ENCODE measurements at places on chromosomes 4 and X. TPM values are rescaled to one million over a fixed set of nuclear protein-coding genes. Genes with fewer than 3 reads are reported as not detected.
A peak's percentile ranks its signal among the peaks of the same experiment; 100 is the strongest.

DNA sequence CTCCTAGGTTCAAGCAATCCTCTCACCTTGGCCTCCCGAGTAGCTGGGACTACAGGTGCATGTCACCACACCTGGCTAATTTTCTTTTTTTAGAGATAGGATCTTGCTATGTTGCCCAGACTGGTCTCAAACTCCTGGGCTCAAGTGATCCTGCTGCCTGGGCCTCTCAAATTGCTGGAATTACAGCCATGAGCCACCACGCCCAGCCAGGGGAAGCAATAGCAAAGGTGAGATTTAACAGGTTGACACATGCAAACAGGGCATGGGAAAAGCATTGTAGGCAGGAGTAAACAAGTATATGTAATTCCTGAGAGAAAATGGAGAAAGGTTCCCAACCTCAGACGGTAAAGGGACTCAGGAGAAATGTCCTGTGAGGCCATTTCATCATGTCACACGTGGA is 33.6 kb upstream of the TBL1X start:
- H3K27me3 ChIP-seq: no peaks in the 10 kb centered on the region
- H3K4me3 ChIP-seq: no peak overlapping the region
- H3K36me3 ChIP-seq: peaks cover 2% of the 10 kb centered on the region
- peak overlapping the region; percentile 7 for H3K27ac ChIP-seq
- H3K4me1 ChIP-seq: no peaks in the 10 kb centered on the region

DNA sequence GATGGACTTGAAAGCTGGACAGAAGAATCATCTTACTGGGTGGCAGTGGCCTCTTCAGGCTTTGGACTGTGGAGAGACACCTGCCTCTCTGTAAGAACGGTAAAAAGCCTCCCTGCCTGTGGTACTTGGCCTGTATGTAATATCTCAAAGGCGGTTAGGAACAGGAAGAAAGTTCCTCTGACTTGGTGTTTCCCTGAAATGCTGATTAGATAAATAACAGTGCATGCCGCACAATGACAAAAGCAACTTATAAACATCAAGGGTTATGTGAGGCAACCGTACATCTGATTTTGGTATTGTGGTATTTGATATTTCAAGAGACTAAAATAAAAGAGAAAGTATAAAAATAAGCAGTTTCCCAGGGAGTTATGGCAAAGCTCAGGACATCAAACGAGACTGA is 92.4 kb upstream of the SORBS2 start:
- no peak overlapping the region for H3K4me3 ChIP-seq
- peaks cover 19% of the 10 kb centered on the region for H3K27me3 ChIP-seq
- no peak overlapping the region for H3K27ac ChIP-seq

DNA sequence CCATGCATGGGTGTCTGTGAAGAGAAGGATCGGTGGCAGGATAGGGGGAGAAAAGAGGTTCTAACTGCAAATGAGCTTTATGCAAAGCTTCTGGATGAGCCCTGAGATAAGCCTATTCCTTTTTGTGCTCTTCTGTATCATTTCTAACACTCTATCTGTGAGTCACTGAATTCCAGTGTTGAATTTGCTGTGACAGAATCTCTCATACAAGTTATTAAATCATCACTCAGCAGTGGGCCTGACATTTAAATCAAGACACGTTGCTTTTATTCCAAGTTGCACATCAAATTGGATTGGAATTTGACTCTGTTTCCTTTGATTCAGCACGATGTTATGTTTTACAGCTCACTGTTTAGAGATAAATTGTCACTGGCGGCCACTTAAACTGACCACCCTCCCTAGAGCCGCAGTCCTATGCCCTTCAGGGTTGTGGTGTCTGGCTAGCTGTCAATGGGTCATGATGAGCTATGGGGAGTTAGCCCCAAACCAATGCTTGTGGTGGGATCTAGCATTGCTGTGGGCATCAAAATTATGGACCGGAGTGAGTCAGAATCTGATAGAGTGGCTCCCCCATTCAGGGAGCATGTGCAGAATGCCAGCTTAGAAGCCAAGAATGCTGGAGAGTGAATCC is 42.7 kb downstream of the LHFPL1 start:
- no peaks in the 10 kb centered on the region for H3K36me3 ChIP-seq
- no peak overlapping the region for H3K27ac ChIP-seq
- H3K4me1 ChIP-seq: no peaks in the 10 kb centered on the region
- peaks cover under 1% of the 10 kb centered on the region for H3K27me3 ChIP-seq
- no peak overlapping the region for H3K4me3 ChIP-seq
- no peak for DNase-seq

PPBP gene
- 32.9 TPM for polyA plus RNA-seq

- H3K27me3 ChIP-seq: no peaks in the 10 kb centered on the region
- DNase-seq: no peak
- H3K36me3 ChIP-seq: peaks cover 11% of the 10 kb centered on the region
- peak overlapping the region; percentile 85 for H3K4me3 ChIP-seq
- no peak overlapping the region for H3K27ac ChIP-seq
- H3K4me1 ChIP-seq: peaks cover 12% of the 10 kb centered on the region
Observed at GRCh38 chrX:14872355-14872754, 514 bp downstream of the FANCB start.

ARHGAP6 gene
- polyA plus RNA-seq: 0.09 TPM

GRCh38 chr4:45638641-45639040 is 485.2 kb downstream of the GABRG1 start:
- no peak overlapping the region for H3K27ac ChIP-seq
- DNase-seq: no peak
- H3K4me3 ChIP-seq: no peak overlapping the region
- H3K4me1 ChIP-seq: no peaks in the 10 kb centered on the region

DDX60 gene
- 9.4 TPM for polyA plus RNA-seq

- H3K27me3 ChIP-seq: peaks cover 7% of the 10 kb centered on the region
- peaks cover 13% of the 10 kb centered on the region for H3K4me1 ChIP-seq
Observed at GRCh38 chr4:140140566-140140965, 13.4 kb downstream of the MAML3 start.

DNA sequence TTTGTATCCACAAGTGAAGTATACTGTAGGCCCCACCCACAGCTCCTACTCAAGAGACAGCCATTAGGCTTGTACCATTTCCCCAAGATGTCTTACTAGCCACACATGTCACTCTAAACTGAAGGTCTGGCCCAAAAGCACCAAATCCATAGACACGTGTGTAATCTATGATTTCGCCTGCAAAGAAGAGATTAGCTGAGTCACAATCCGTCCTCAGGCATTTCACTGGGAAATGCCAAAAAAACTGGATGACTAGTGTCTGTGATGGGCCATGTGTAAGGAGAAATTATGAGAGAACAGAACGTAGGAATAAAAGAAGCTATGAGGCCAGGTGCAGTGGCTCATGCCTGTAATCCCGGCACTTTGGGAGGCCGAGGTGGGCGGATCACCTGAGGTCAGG is 21.9 kb upstream of the RP2 start:
- no peak for DNase-seq
- H3K27ac ChIP-seq: no peak overlapping the region
- H3K36me3 ChIP-seq: no peaks in the 10 kb centered on the region
- H3K4me1 ChIP-seq: no peaks in the 10 kb centered on the region
- H3K27me3 ChIP-seq: peaks cover 22% of the 10 kb centered on the region
- H3K4me3 ChIP-seq: no peak overlapping the region

DNA sequence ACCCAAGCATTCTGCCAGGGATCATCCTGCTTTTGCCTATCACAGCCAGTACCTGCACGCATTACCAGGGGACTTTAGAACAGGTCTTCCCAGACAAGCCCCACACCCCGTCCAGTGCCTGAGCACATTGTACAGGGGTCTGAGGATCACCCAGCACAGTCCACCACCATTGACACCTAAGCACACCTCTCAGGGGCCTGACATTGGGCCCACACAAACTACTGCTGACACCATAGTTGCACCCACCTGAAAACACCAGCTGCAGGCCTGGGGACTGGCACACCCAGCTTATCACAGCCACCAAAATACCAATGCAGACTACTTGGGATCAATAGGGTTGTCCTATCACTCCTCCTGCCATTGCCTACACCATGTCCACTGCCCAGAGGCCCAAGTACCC is 14.7 kb upstream of the NAA11 start:
- H3K4me3 ChIP-seq: no peak overlapping the region
- no peaks in the 10 kb centered on the region for H3K27me3 ChIP-seq
- H3K4me1 ChIP-seq: no peaks in the 10 kb centered on the region
- no peak for DNase-seq
- H3K27ac ChIP-seq: no peak overlapping the region
- no peaks in the 10 kb centered on the region for H3K36me3 ChIP-seq

GRCh38 chr4:119271361-119272085 is 50.4 kb downstream of the FABP2 start:
- H3K27me3 ChIP-seq: no peaks in the 10 kb centered on the region
- no peaks in the 10 kb centered on the region for H3K36me3 ChIP-seq
- no peak overlapping the region for H3K4me3 ChIP-seq
- no peaks in the 10 kb centered on the region for H3K4me1 ChIP-seq

DNA sequence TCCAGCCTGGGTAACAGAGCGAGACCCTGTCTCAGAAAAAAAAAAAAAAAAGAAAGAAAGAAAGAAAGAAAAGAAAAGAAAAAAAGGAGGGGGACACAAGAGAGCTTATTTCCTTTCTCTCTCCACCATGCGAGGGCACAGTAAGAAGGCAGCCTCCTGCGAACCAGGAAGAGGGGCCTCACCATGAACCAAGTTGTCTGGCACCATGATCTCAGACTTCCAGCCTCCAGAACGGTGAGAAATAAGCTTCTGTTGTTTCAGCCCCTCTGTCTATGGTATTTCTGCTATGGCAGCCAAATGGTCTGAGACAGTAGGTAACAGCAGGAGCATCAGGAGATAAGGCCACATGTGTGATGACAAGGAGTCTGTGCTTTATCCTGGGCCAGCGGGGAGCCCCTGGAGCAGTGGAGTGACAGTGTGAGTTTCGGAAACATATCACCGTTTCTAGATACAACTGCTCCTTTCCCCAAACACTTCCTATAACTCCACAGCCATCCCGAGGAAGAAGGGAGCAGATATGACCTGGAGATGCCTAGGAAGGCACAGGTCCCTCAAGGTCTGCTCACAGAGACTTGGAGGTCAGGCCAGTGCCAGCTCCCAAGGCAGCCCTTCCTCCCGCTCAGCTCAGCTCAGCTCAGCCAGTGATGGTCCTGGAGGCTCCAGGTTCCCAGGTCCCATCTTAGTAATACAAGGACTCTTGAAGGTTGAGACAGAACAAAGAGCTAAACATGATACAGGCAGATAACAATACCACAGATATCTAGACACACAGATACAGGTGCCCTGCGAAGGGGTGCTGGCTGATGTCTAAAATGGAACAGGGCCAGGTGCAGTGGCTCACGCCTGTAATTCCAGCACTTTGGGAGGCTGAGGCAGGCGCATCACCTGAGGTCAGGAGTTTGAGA is 17.7 kb downstream of the JAKMIP1 start:
- DNase-seq: no peak
- no peak overlapping the region for H3K27ac ChIP-seq
- peaks cover 8% of the 10 kb centered on the region for H3K27me3 ChIP-seq
- no peak overlapping the region for H3K4me3 ChIP-seq

GLUD2 gene
- polyA plus RNA-seq: 0.55 TPM

- no peaks in the 10 kb centered on the region for H3K27me3 ChIP-seq
- H3K4me1 ChIP-seq: peaks cover 31% of the 10 kb centered on the region
- H3K4me3 ChIP-seq: no peak overlapping the region
- no peak overlapping the region for H3K27ac ChIP-seq
Observed at GRCh38 chr4:26803211-26803861, 57.3 kb upstream of the STIM2 start.

DNA sequence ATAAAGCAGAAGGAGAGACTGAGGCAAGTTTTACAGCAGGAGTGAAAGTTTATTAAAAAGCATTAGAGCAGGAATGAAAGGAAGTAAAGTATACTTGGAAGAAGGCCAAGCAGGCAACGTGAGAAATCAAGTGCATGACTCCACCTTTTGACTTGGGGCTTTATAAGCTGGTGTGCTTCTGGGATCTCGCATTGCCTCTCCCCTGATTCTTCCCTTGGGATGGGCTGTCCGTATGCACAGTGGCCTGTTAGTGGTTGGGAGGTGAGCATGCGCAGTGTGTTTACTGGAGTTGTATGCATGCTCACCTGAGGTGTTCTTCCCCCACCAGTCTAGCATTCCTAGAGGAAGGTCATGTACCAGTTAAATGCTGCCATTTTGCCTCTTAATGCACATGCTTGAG is 29.1 kb upstream of the C1QTNF7 start:
- no peaks in the 10 kb centered on the region for H3K36me3 ChIP-seq
- no peak for DNase-seq
- peak overlapping the region; percentile 37 for H3K4me3 ChIP-seq
- H3K4me1 ChIP-seq: peaks cover 65% of the 10 kb centered on the region
- no peak overlapping the region for H3K27ac ChIP-seq

CT83 gene
- not detected for polyA plus RNA-seq

- H3K36me3 ChIP-seq: no peaks in the 10 kb centered on the region
- DNase-seq: no peak
- H3K4me1 ChIP-seq: no peaks in the 10 kb centered on the region
- H3K27me3 ChIP-seq: no peaks in the 10 kb centered on the region
- H3K27ac ChIP-seq: no peak overlapping the region
- no peak overlapping the region for H3K4me3 ChIP-seq
Observed at GRCh38 chr4:33883111-33883510, 2361.2 kb downstream of the ARAP2 start.

- no peaks in the 10 kb centered on the region for H3K36me3 ChIP-seq
- H3K4me3 ChIP-seq: no peak overlapping the region
Observed at GRCh38 chr4:65968831-65969558, 298.7 kb upstream of the EPHA5 start.

DNA sequence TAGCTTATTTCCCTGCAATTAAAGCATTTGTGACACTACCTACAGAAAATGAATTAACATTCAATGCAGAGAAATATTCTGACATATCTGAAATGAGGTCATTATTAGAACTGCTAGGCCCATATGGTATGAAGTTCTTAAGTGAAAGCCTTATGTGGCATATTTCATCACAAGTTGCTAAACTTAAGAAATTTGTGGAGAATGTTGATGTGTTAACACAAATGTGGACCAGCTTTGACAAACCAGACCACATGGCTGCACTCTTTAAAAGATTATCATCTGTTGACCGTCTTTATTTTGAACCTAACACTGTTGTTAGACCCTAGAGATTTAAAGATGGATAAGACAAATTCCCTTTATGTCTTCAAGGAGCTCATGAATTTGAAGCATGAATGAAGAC is 1024.1 kb downstream of the RPA4 start:
- no peaks in the 10 kb centered on the region for H3K36me3 ChIP-seq
- H3K27me3 ChIP-seq: no peaks in the 10 kb centered on the region
- peaks cover 6% of the 10 kb centered on the region for H3K4me1 ChIP-seq
- no peak for DNase-seq
- no peak overlapping the region for H3K27ac ChIP-seq

- no peak overlapping the region for H3K27ac ChIP-seq
- H3K36me3 ChIP-seq: peaks cover 4% of the 10 kb centered on the region
- peaks cover 12% of the 10 kb centered on the region for H3K27me3 ChIP-seq
- no peak overlapping the region for H3K4me3 ChIP-seq
Observed at GRCh38 chr4:174461466-174462106, 60.7 kb downstream of the HPGD start.

- H3K27ac ChIP-seq: peak overlapping the region; percentile 83
- peaks cover 13% of the 10 kb centered on the region for H3K4me1 ChIP-seq
- peak overlapping the region; percentile 88 for H3K4me3 ChIP-seq
- DNase-seq: peak; percentile 39
- no peaks in the 10 kb centered on the region for H3K36me3 ChIP-seq
Observed at GRCh38 chrX:41009850-41010846, 75.1 kb upstream of the USP9X start.

DMP1 gene
- polyA plus RNA-seq: not detected

DNA sequence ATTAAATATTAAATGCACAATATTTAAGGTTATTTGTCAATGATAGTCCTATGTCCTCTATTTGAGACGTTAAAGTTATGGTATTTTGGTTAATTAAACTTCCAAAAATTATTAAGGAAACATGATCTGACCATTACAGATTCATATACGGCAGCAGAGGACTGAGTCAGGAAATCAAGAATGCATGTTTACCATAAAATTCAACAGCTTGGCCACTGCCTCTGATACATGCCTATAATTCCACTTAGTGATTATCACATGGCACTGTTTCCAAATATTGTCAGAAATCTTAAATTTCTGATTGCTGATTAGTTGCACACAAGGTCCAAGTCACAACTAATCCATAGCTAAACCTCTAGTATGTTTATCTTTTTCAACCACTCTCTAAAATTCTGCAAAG is 232.2 kb upstream of the UGT8 start:
- H3K4me3 ChIP-seq: no peak overlapping the region
- H3K27me3 ChIP-seq: peaks cover 7% of the 10 kb centered on the region
- no peak overlapping the region for H3K27ac ChIP-seq
